Chondrocyte (in vitro differentiated cells): ENCODE measurements at places on chromosomes 4 and X. TPM values are rescaled to one million over a fixed set of nuclear protein-coding genes. Genes with fewer than 3 reads are reported as not detected.

Gene SRPX
- 33.5 to 35.8 TPM (median 34.2 TPM) in 3 replicates for total RNA-seq

Gene KLKB1
- 0.17 to 0.63 TPM in 2 of 3 replicates, not detected in the other for total RNA-seq

Gene TCEAL8
- 81.0 to 94.3 TPM (median 84.3 TPM) in 3 replicates for total RNA-seq

Gene PLK4
- total RNA-seq = 3.1 to 6.8 TPM (median 3.1 TPM) in 3 replicates

Gene SSX3
- not detected in 3 replicates for total RNA-seq

Gene CFAP47
- total RNA-seq = not detected in 3 replicates

Gene CT55
- not detected in 3 replicates for total RNA-seq

Gene ANOS1
- total RNA-seq = 9.6 to 23.1 TPM (median 22.3 TPM) in 3 replicates

Gene AFM
- not detected in 3 replicates for total RNA-seq

Gene SMR3B
- total RNA-seq = not detected in 3 replicates

DNA sequence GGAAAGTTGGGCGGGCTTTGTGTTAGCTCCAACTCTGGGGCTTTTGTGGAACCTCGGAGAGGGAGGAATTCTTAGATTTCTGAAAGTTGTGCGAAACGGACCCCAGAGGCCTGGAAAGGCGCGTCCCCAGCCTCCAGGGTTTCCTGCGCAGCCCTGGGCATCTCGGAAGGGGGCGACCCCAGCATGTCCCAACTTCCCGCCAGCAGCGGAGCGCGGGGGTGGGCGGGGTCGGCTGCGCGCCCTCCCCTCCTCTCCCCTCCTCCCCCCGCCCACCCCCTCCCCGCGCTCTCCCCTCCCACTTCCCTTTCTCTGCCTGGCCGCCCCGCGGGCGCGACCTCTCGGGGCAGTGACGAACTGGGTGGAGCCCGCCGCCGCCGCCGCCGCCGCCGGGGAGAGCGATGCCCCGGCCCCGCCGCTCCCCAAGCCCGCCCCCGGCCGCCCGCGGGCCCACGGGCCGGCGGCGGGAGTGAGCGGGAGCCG is 16.8 kb downstream of the PTTG2 start:
- DNase-seq = no peak

DNA sequence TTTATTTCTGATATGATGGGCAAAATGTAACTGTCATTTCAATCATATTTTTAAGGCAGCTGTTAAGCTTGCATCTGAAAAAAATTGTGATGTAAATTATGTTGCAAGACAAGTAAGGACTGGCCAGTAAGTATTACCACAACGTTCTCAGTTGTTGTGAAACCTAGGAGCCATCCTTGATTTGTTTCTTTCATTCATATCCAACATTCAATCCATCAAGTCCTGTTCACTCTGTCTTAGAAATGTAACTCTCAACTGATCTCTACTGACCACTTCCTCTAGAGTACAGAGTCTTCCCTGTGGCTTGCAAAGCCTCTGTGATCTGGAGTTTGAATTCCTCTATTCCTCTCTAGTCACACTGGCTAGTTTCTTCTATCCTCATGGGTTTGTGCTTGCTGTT is 161.4 kb upstream of the MAD2L1 start:
- DNase-seq = no peak

- no peak for DNase-seq
Measured at GRCh38 chrX:10054396-10054795, 87.2 kb downstream of the CLDN34 start.

GRCh38 chrX:136906921-136907510 is 26.5 kb upstream of the RBMX start:
- peak; percentile 57 for DNase-seq

- no peak for DNase-seq
Measured at GRCh38 chr4:125681240-125681639, 366.5 kb downstream of the FAT4 start.

DNA sequence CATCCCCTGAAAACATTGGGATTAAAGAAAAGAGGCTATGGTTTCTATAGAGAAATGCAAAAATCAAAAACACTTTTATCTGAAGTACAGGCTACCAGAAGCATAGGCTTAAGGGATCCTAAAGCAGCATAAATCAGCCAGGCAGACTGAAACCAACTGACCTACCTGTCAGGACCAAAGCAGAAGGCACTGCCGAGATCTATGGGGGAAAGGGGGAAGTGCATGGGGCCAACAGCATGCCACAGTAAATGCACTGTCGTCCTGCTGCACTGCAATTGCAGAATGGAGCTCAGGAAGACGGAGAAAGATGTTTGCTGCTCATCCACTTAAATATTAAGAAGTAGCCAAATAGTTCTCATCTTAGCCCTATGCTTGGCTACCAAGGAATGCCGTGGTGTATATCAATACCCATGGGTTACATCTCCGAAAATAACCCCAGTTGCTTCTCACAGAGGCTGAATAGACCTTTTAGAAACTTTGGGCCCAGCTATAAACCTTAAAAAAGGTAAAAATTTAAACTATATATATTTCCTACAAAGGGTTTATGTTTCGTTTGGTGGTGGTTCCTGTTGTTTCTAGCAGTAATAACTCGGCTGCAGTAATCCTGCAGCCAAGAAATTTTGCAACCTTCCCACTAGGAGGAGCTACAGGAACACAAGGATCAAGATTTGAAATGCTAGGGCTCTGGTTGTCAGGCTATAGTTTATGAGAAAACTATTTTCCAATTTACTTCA is 312.2 kb upstream of the DIAPH2 start:
- no peak for DNase-seq

DNA sequence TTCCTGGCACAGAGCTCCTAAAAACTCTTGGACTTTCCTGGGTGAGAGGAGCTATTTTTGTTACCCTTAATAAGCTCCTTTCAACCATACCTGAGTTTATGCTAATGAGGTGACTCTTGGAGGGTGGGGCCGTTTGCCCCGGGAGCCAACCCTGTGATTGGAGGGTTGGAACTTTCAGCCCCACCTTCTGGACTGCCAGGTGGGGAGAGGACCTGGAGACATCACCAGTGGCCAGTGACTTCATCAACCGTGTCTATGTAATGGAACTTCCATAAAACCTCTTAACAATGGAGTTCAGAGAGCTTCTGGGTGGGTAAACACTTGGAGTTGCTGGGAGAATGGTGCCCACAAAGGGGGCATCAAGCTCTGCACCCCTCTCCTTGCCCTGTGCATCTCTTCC is 17.9 kb upstream of the ENPP6 start:
- DNase-seq = no peak

DNA sequence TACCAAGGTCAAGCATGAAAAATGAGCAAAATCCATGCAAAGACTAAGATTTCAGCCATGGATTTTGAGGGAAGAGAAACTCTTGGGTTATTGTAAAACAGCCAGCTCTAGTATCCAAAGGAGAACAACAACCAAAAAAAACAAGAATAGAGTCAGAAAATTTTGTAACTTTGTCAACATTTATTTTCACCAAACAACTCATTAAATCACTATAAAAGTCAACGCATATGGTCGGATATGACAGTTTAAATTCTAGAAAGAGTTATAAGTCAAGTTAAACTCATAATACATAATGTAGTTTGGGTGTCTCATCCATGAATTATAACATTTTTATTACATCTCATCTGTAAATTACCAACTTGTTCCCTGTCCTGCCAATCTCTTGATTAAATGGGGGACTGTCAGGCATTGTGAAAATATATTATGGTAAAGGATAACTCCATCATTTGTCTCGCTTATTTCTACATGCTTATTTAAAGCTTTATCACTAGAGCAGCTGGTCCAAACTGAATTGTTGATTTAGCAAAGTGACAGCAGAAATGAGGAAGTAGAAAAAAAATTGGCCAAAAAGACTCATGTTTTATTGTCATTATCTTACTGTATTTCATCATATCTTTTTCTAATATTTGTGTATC is 224.8 kb upstream of the NOCT start:
- DNase-seq = no peak

DNA sequence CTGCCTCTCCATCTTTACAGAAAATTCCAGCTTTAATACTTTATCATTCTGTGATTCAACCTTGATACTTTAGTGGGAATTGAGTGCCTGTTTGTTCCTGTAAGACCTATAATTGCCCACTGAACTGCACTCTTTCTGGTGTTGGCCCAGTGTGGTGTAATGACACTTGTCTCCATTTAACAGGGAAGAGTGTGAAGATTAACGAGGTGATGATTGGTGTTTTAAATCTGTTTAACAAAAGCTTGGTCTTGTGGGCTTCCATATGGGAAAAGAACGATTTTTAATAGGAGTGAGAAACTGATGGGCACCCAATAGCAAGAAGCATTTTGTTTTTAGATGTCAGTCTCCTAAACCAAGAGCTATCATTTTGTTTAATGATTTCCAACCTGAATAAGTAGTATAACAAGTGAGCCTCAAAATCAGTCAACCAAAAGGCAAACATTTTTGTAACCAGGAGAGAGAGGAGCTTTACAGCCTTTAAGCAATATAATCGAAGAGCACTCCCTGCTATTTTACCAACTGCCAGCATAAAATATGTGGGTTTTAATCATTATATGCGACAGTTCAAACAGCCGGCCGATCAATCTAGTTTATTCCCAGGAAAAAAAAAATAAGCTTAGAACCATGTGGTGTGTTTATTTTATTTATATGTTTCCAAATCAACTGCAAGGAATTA is 50.2 kb downstream of the SUPT20HL1 start:
- DNase-seq = no peak

GRCh38 chrX:9467751-9468150 is 2.9 kb downstream of the TBL1X start:
- DNase-seq = no peak

GRCh38 chrX:152884171-152884570 is 13.7 kb upstream of the ZNF185 start:
- DNase-seq = peak; percentile 37

DNA sequence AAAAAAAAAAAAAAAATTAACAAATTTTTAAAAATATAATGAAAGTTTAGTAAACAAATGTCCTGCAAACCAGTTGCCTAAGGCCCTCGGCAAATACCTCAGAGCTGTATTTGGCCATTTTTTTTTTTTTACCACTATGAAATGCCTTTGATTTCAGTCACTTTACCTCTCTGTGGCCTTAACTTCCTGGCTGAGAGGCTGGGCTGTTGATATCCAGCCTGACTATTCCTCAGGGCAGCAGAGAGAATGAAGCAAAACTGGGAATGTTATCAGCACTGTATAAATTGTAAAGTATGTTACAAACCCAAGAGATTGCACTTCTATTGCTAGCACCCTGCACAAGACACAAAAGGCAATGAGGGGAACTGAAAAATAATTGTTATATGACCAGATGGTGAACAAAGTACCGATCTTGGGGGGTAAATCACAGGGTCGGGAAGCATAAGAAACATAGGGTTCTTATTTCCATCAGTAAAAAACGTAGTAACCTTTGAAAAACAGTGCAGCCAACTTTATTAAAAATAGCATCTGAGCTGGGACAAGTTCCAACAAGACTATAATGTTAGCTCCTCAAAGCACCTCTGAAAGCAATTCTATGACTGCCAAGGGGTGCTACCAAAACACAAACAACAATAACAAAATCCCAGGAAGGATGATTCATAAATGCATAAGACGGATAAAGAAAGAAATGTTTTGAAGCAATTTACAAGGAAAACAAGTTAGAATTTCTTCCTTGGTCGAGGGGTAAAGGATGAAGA is 18.1 kb downstream of the USP46 start:
- no peak for DNase-seq

- no peak for DNase-seq
Measured at GRCh38 chrX:119381349-119381944, 17.7 kb upstream of the SLC25A43 start.

GRCh38 chr4:55910140-55910539 is 38.6 kb upstream of the CEP135 start:
- DNase-seq = no peak

DNA sequence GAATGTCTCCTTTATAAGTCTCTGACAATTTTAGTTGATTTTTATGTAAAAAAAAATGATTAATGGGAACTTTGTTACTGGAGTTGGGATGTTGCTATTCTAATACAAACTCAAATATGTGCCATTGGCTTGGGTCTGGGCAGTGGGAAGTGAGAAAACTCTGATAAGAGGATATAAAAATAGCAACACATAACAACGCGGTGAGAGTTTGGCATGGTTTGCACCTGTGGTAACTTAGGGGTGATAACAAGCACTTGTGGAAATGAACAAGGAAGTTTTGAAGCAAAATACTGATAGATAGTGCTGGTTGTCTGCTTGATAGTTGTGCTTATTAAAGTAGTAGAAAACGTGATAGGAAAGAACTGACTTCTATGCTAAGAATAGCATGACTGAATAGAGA is 743.3 kb upstream of the AGA start:
- no peak for DNase-seq

DNA sequence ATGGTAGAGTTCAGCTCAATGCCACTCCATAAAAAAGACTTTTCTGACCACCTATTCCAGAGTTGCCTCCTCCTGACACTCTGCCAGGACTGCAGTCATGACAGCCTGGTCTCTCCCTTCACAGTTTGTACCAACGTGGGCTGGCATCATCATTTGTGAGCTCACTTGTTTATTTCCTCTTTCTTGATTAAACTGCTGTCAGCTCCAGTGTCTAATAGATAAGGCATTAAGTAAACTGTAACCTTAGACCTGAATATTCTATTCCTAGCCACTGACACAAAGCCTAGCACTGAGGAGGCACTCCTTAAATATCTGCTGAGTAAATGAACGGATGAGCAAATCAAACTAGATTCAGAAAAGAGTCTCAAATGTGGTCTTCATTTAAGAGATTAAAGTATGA is 48.7 kb downstream of the DDX60 start:
- DNase-seq = no peak

DNA sequence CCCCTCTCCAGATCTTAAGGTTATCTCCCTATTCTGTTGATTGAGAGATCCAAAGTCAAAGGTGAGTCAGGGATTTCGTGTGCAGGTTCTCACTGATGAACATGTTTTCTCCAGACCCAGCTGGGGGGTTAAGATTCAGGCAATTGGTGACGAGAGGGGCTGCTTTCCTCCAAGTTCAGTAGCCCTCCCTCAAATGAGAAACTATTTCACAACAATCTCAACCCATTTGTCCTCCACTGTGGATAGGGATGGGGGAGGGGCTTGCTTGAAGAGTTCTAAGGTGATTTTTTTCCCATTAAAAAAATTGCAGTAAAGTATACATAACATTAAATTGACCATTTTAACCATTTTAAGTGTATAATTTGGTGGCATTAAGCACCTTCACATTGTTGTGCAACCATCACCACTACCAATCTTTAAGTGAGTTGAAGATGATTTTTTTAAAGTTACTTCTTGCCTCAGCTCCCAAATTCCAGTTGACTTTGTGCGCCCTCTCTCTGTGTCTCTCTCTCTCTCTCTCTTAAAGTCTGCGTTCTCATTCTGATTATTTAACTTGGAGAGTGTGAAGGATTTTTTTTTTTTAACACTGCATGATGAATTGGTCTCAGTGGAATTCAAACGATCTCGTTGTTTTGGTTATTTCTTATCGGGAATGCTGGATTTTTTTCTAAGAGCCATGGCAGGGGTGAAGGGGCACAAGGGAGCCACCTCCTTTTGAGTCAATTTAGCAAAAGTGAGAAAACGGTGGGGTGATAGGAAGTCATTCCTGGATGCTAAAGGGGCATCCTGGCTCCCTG is 175.9 kb downstream of the SHROOM3 start:
- DNase-seq = no peak

GRCh38 chr4:110641218-110641617 is 18.3 kb upstream of the PITX2 start:
- no peak for DNase-seq

- no peak for DNase-seq
Measured at GRCh38 chr4:9764155-9764696, 17.2 kb upstream of the DRD5 start.

- DNase-seq = no peak
Measured at GRCh38 chr4:22637306-22637705, 55.4 kb upstream of the GBA3 start.

- DNase-seq = no peak
Measured at GRCh38 chrX:134144231-134144630, 92.8 kb upstream of the CCDC160 start.

GRCh38 chrX:32483534-32484136 is 727.7 kb downstream of the DMD start:
- no peak for DNase-seq

GRCh38 chr4:4423706-4424498 is 37.0 kb downstream of the NSG1 start:
- DNase-seq = no peak
